ENCODE measurements at places on chromosomes 12 and 14.
A peak's percentile ranks its signal among the peaks of the same experiment; 100 is the strongest.

GRCh38 chr12:30166006-30166795 lies 382.5 kb upstream of the TMTC1 start:
- no peak for DNase-seq

- no peak for DNase-seq
Observed at GRCh38 chr14:102097441-102098135, 10.7 kb upstream of the HSP90AA1 start.

DNA sequence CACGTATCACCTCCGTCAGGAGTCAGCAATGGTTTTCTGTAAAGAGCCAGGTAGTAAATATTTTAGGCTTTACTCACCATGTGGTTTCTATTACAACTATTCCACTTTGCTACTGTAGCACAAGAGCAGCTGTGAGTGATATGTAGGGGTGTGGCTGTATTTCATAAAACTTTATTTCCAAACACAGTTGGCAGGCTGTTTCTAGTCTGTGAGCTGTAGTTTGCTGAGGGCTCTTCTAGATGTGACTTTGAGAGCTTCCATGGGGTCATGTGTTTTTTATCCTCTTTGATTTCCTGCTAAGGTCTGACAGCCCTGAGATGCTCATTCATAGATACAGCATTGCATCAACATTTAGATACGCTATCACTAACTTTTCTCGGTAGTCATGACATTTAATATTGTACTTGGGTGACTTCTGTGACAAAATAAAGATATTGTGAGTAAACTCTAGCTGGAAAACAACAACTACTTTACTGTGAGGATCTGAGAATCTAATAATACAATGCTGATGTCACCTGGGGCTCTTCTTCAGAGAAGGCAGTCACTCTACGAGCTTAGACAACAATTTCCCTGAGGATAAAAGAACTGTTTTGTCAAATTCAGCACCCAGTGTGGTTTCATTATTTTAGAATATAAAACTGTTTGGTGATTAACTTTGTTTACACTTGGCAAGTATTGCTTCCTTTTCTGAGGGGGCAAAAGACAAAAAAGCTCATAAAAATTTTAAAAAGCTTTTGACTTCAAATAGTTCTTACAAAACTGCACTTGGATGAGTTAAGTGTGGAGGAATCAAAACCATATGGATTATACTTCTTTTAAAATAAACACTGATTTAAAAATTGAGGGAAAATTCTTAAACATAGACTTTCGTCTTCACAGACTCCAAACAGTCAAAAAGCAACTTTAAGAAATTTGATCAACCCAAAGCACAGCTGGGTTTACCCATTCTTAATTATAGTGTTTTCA lies 231.2 kb upstream of the DCN start:
- peak; percentile 95 for DNase-seq

DNA sequence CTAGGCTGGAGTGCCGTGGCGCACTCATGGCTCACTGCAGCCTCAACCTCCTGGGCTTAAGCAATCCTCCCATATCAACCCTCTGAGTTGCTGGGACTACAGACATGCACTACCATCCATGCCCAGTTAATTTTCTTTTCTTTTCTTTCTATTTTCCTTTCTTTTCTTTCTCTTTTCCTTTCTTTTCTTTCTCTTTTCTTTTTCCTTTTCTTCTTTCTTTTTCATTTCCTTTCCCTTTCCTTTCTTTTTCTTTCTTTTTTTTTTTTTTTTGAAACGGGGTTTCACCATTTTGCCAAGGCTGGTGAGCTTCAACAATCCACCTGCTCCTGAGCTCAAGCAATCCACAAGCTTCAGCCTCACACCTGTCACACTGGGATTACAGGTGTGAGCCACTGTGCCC lies 60.1 kb upstream of the ACSS3 start:
- DNase-seq: no peak

DNA sequence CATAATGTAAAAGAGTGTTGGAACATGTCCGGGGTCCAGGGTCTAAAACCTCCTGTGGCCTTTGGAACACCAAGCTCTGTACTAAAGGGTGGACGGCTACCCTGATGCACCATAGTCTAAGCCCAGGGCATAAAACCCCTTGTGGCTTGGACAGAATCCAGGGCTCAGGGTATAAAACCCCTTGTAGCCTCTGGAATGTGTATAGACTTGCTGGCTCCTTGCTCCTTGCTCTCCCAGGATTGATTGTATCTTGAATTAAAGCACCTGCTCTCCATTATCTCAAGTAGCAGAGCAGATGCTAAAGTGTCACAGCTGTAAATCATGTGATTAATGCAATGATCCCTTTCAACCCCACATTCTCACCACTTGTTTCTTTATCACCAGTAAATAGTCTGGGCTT lies 556.5 kb downstream of the LRFN5 start:
- DNase-seq: no peak

GRCh38 chr12:68410018-68410660 lies 78.0 kb upstream of the MDM1 start:
- DNase-seq: no peak

DNA sequence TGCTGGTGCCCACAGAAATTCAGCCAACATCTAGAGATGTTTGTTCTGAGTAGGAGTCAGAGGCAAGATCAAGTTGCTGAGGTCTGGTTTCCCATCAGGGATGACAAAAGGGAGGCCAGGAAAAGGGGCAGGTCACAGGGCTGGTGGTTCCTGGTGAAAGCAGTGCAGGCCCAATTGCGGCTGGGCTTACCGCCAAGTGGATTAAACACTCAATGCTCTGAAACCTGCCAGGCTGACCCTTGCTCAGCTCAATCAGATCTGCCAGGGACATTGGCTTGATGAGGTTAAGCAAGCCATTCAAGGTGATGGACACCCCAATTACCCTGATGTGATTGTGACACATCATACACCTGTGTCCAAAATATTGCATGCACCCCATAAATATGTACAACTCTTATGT lies 5.5 kb upstream of the OAS1 start:
- DNase-seq: no peak

DNA sequence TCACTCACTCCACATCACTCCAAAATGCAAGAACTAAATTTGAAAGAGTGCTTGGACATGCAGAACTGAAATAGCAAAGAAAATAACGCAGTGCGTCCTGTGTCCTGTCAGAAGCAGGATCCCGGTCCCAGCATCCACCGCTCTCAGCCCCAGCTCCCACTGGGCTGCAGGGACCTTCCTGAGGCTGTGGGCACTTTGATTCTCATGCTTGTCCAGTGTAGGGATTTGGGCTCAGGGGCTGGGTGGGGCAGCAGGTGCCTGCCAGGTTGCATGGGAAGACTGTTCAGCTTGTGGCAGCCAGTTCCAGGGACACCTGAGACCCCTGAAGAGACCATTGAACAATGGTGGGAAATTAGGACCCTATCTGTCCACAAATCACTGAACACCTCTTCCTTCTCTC lies 140.0 kb upstream of the FKBP4 start:
- no peak for DNase-seq

DNA sequence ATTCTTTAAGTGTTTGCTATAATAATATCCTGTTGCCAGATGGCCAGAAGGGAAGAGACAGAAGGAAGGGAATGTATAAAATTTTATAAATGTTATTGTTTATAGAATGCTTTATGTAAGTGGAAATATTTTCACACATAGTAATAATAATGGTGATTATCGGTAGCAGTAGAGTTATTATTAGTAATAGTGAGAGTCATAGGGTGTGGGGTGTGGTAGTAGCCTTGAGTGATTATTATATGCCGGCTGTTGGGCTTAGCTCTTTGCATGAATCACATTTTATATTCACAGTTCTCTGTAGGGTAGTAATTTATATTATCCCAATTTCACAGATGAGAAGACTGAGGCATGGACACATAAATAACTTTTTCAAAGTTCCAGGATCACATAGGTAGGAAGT lies 391.4 kb downstream of the C12orf75 start:
- no peak for DNase-seq

GRCh38 chr14:72708708-72709475 lies 185.0 kb downstream of the DPF3 start:
- peak; percentile 9 for DNase-seq

GRCh38 chr14:22484632-22485031 lies 104.4 kb downstream of the DAD1 start:
- DNase-seq: no peak

DNA sequence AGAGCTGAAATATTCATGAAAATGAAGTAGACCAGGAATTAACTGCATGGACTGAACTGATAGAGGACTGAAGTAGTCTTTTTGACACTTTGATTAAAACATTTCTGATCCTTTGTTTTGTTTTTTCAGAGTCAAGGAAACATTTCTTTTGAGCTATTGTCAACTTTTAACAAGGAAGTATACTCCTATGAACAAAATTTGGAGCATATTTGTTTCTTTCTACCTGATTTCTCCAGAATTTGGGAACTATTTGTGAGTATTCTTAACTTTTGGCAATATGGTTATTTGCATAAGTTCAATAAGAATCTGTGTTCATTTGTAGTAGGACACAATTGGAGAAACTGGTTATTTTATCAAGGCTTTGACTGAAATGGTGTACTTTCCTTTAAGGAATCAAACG lies 71.3 kb upstream of the HECTD1 start:
- no peak for DNase-seq

GRCh38 chr12:508795-509194 lies 49.1 kb downstream of the B4GALNT3 start:
- no peak for DNase-seq

DNA sequence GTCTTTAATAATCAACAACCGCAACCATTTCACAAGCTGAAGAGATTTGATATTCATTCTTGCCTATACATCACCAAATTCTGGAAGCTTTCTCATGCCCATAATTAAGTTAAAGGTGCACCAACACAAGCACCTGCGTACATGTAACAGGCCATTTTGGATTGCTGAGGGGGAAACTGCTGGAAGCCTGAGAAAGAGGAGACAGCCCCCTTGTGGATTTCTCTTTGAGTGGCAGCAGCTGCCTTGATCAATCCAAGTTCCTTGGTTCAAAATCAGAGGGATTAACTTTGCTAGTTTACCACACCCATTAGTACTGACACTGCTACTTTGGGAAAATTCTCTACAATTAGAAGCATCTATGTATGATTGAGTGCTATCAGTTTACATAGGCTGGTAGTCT lies 321.1 kb downstream of the NOVA1 start:
- no peak for DNase-seq

GRCh38 chr12:15982071-15982470 lies 70.9 kb downstream of the DERA start:
- no peak for DNase-seq

- no peak for DNase-seq
Observed at GRCh38 chr14:23517650-23518326, 33.8 kb downstream of the ZFHX2 start.

DNA sequence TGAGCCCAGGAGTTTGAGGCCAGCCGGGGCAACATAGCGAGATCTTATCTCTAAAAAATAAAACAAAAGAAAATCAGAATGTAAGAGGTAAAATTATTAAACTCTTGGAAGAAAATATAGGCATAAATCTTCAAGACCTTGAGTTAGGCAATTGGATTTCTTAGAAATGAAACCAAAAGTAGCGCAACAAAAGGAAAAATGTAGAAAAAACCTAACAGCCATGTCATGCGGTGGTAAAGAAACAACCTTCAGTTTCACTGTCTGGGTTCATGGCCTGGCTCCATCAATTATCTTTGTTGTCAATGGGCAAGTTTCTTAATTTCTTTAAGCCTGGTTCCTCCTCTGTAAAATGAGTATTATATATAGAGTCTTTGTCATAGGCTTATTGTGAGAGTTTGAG lies 5.6 kb upstream of the GCH1 start:
- no peak for DNase-seq

DNA sequence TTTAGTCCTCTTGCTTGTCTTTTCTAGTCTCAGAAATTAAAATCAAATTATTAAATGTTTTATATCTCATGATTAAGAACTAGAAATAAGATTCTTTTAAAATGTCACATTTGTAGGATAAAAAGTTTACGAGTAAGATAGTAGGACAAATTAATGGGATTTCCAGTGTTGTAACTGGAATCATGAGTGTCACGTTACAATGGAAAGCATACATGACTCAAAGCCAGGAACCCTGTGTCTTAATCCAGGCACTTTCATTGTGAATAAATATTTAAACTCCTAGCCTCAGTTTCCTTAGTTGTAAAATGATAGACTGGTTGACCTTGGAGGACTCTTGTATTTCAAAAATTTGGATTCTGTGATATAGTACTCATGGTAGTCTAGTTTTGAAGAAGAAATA lies 84.9 kb downstream of the MIA2 start:
- DNase-seq: no peak

- DNase-seq: no peak
Observed at GRCh38 chr12:6274231-6275221, 36.0 kb upstream of the PLEKHG6 start.

DNA sequence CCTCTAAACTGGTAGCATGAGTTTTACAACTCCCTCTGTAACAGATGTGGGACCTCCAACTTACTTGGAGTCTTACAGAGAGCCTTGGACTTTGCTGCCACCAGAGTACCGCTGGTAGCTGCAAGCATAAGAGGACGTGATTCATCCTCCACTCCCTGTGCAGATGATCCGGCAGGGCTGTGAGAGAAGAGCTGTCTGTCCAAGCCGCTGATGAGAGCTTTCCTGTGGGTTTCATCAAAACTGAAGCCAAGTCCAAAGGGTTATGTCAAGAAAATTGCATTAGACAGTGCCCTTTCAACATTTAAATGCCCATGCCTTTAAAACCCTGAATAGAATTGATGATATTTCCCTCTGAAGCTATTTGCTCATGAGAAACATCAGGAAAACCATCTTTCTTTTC lies 85.8 kb downstream of the LLPH start:
- DNase-seq: peak; percentile 38

DNA sequence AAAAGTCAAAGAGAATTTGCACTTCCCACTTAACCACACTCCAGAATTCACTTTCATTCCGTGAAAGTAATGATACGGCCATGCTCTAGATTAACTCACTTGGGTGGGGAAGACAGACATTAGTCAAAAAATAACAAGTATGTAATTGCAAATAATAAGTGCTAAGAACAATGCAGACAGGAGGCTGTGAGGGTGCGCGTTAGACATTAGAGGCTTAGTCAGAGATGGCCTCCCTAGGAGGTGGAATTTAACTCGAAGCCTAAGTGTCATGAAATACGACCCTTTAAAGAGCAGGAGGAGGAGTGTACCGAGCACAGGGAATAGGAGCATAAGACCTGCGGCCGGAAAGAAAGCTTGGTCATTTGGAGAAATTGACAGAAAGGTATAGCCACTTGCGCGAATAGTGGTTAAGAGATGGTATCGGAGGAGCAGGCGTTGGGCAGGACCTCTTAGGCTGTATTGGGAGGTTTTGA lies 628 bp downstream of the SNRPF start:
- peak; percentile 50 for DNase-seq

GRCh38 chr14:52827426-52827825 lies 36.0 kb upstream of the GNPNAT1 start:
- DNase-seq: no peak

DNA sequence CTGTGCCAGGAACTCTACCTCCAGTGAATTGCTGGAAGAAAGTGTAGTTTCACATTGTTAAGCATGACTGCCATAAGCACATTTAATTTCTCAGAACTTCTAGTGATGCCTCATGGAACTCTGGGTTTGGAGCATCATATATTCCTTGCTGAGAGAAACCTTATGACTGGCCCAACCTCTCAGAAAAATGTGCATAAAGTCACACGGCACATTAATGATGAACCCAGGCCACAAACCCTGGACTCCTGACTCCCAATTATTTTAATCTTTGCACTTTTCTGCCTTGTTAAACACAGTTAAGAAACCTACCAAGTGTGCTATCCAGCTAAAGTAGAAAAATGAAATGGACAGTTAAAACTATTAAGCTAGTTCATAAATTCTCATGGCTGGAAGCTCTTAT lies 5.6 kb downstream of the TCP11L2 start:
- DNase-seq: no peak

- DNase-seq: no peak
Observed at GRCh38 chr12:103832048-103832997, 8.7 kb downstream of the NT5DC3 start.
